ENCODE measurements at places on chromosomes 7 and 10. TPM values are rescaled to one million over a fixed set of nuclear protein-coding genes. Genes with fewer than 3 reads are reported as not detected.

Gene ZP3
- total RNA-seq = not detected

Gene HSPB1
- total RNA-seq = 239 TPM

Gene ZNF467
- 38.0 TPM for total RNA-seq

Gene C10orf67
- 0.11 TPM for total RNA-seq

Gene CALN1
- total RNA-seq = 0.25 TPM

Gene PAX4
- not detected for total RNA-seq

Gene GCK
- total RNA-seq = 1.5 TPM

Gene RELN
- total RNA-seq = 9.7 TPM

Gene ATOH7
- 0.70 TPM for total RNA-seq

Gene IL2RA
- total RNA-seq = not detected

Gene EFCAB10
- not detected for total RNA-seq

Gene CPA5
- not detected for total RNA-seq

Gene GIMAP8
- not detected for total RNA-seq

Gene FAM25C
- total RNA-seq = not detected

Gene TAS2R41
- total RNA-seq = not detected

Gene PPP1R17
- not detected for total RNA-seq

Gene TMEM229A
- total RNA-seq = 0.59 TPM

Gene ASZ1
- total RNA-seq = not detected

Gene RPEL1
- total RNA-seq = not detected

Gene HIF1AN
- total RNA-seq = 64.1 TPM

Gene MYO3A
- 4.7 TPM for total RNA-seq

Gene DNMBP
- 35.3 TPM for total RNA-seq

Gene IGF2BP3
- total RNA-seq = 89.1 TPM

Gene SSC4D
- total RNA-seq = 26.2 TPM

Gene TUBAL3
- total RNA-seq = 0.22 TPM

Gene C10orf95
- not detected for total RNA-seq

Gene ABCF2
- total RNA-seq = 46.2 TPM

Gene TMEM213
- total RNA-seq = not detected

Gene TRIL
- 13.4 TPM for total RNA-seq

Gene TMEM236
- total RNA-seq = 0.04 TPM

Gene SPAM1
- total RNA-seq = not detected
